ENCODE measurements at places on chromosomes 12 and 14.

DNA sequence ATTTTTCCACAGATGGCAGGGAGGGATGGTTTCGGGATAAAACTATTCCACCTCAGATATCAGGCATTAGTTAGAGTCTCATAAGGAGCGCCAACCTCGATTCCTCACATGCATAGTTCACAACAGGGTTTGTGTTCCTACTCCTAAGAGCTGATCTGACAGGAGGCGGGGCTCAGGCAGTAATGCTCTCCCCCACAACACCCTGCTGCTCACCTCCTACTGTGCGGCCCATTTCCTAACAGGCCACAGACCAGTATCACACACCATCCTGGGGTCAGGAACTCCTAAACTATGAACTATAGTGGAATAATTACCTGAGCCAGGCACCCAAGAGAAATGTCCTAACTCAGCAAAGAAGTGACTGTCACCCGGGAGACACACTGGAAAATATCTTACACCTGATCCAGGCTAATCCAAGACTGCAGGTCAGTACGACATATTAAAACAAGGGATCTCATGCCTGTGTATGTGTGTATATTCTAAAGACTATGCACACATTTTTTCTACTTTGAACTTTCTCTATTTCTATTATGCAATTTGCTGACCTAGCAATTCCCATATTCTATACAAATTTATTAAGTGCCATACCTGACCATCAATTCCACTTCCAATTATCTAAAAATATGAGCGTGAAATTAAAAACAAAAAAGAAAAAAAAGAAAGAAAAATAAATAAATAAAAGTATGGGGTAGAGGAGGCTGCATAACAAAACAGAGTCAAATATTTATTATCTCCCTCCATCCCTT lies 4.7 kb downstream of the NAA25 start:
- no peak for DNase-seq

DNA sequence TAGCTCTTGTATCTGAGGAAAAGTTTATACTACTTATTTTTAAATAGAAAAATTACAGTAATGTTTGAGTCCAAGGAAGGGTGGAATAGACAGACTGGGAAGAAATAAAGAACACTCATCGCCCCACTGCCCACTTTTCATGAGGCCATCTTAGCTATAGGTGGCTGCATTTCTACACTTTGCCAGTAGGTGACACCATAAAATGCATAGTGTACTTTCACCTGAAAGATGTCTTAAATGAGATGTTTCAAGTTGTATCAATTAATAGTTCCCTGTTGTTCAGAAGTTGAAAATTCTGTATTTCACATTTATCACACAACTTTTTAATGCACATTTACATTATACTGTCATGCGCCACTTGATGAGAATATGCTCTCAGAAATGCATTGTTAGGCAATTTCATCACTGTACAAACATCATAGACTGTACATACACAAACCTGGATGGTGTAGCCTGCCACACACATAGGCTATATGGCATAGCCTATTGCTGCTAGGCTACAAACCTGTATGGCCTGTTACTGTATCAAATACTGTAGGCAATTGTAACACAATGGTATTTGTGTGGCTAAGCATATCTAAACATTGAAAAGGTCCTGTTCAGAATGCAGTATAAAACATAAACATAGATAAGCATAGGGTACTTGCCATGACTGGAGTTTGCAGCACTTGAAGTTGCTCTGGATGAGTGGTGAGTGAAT lies 27.6 kb downstream of the PMCH start:
- no peak for DNase-seq

GRCh38 chr14:104288272-104288671 lies 149.9 kb downstream of the KIF26A start:
- no peak for DNase-seq

GRCh38 chr14:35385042-35385839 lies 19.3 kb downstream of the NFKBIA start:
- DNase-seq = no peak

GRCh38 chr14:29425705-29426482 lies 501.8 kb downstream of the PRKD1 start:
- DNase-seq = no peak

DNA sequence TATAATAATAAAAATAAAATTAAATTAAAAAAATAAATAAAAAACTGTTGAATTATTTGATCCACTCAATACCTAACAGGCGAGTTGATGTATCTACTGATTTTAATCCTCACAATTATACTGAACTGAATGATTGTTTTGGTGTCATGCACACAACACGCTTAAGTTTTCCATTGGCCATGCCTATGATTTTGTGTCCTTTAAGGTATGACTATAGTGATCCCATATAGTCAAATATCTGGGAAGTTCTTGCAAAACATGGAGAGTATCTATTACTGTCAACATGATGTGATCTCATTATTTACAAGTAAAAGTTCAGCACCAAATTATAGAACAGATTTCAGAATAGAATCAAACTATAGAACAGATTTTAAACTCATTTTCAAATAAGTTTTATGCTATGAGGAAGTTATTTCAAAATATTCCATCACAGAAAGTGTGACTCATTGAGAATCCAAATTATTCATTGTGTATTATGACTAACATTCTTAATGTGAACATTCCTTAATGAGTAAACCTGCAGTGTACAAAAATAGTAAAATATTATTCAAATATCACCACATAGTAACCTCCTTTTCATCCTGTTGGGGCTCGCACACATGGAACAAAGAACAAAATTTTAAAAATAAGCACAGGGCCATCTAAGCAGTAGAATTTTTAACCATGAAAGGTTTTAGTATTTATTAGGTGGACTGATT lies 190.4 kb downstream of the SLC25A21 start:
- no peak for DNase-seq

- no peak for DNase-seq
Measured at GRCh38 chr14:102603293-102603907, 11.0 kb downstream of the RCOR1 start.

DNA sequence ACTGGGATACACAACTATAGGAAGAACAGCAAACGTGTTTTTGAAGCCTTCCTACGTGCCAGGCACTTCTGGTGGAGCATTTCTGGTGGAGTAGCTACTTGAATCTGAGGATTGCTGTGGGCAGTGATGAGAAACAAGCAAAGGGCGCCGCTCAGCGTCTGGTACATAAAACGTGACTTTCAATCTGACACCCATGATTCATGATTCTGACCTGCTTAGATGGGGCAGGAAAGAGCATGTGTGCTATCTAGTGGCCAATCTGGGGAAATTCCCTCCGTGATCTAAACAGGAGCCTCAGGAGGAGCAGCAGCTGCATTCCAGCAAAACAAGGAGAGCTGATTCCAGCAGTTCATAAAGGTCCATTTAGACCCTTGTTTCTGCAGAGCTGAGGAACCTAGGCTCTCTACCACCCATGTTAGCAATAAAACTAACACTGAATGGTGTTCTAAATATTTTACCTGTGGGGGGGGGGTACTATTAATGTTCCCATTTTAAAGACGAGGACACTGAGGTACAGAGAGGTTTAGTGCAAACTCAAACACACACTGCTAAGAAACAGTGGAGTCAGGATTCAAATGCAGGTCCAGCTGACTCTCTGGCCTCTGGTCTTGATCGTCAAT lies 37.8 kb downstream of the PAH start:
- DNase-seq = no peak

- peak; percentile 78 for DNase-seq
Measured at GRCh38 chr12:121240484-121241101, 30.7 kb downstream of the P2RX4 start.

Measured in stimulated activated CD4-positive, alpha-beta T cell treated with anti-CD3 and anti-CD28 coated beads, Interleukin-1b, Interleukin-23, amount 100 ng/mL, for 4 hours (primary cell).